ENCODE measurements at places on chromosomes 13 and 19.

- DNase-seq = no peak
Observed at GRCh38 chr19:53853707-53854106, 14.0 kb upstream of the MYADM start.

GRCh38 chr13:110138010-110138699 is 168.8 kb downstream of the COL4A1 start:
- DNase-seq = no peak

DNA sequence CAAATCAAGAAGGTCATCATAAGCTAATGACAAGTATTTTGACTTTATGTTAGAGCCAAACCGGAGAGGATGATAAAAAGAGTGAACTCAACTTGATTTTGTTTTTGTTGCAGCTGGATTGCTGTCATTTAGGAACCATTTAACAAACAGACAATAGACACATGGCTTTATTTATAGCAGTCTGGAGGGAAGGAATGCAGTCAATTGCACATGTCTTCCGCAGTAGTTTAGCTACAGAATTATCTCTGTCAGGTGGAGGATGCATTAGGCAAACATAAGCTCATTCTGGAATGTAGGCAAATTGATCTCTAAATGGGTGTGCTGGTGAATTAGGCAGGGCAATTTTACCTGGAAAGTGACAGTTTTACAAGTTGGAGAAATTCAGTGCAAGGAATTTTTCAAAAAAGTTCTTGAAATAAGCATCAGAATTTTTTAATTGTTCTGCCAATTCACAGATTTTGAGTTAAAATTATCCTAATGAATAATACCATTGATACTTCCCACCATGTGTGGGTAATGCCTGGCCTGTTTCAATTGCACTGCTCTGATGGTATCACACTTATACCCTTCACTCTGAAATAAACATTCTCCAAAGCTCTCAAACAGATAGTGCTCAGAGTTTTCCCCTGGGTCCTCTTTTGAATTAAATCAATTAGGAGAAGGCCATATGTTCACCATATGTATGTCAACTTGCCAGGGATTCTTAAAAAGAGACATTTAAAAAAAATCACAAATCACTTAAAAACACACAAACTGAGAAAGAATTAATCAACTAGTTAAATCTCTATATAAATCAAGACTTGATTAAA is 318.3 kb downstream of the NDFIP2 start:
- DNase-seq = no peak

GRCh38 chr13:51761643-51762350 is 42.2 kb downstream of the DHRS12 start:
- no peak for DNase-seq

DNA sequence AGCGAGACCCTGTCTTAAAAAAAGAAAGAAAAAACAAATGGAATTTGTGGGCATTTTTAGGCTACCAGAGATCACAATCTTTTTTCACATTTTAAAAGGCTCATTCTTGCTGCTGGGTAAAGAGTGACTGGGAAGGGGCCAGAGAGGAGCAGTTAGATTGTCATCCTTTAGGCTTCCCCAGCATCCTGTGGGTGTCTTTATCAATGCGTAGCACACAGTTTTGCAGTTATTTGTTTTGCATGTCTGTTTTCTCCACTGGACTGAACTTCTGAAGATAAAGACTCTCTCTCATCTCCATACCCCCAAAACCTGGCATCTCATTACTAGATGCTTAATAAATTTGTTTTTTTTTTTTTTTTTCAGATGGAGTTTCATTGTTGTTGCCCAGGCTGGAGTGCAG is 2.1 kb upstream of the UTP14C start:
- no peak for DNase-seq

- DNase-seq = no peak
Observed at GRCh38 chr13:30735025-30735871, at the start of gene ALOX5AP. Gene ALOX5AP, plus strand, starts transcription at chr13:30735543. Its CDS starts 63 bp downstream, at chr13:30735606.

GRCh38 chr13:46659413-46660065 is 106.6 kb downstream of the LRCH1 start:
- no peak for DNase-seq

GRCh38 chr13:30551189-30551588 is 66.5 kb upstream of the USPL1 start:
- no peak for DNase-seq

DNA sequence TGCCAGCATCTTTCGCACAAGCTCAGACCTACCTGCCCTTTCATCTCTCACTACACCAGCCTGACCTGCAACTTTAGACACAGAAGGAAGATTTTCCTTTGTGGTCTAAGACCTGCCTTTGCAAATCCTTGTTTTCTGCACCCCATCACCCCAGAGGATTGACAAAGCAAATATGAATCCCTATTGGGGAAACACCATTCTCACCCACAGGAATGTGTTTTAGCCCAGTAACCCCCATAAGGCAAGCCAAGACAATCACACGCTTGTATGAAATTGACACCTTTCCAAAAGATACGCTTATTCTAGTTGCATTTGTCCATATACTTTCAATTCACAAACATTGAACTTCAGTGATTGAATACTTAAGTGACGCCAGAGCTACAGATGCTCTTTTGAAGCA is 55.7 kb downstream of the SPATA13 start:
- no peak for DNase-seq

DNA sequence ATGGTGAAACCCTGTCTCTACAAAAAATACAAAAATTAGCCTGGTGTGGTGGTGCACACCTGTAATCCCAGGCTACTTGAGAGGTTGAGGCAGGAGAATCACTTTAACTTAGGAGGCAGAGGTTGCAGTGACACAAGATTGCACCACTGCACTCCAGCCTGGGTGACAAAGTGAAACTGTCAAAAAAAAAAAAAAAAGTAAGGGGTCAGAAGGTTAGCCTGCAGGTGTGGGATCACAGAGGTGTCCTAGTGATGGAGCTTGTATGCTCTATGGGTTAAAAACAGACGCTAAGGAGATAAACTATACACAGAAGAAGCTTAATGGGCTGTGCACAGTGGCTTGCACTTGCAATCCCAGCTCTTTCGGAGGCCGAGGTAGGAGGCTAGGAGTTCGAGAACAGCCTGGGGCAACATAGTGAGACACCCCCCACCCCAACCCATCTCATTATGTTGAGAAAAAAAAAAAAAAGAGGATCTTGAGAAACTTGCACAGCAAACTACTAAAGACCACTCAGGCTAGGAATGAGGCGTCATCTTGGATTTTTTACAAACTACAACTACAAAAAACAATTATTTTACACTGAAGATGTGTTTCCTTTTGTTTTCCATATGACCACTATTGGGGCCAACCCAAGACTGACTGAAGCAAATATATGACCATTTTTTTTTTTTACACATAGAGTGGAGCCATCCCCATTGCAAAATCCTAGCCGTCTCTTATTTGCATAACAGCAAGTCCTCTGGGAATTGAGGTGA is 7.9 kb downstream of the FOSB start:
- no peak for DNase-seq

GRCh38 chr19:55258476-55258827 is 365 bp downstream of the PPP6R1 start:
- DNase-seq = no peak

Measured in hippocampal formation (tissue), 2 donors.